ENCODE measurements at places on chromosomes 12 and 14.

DNA sequence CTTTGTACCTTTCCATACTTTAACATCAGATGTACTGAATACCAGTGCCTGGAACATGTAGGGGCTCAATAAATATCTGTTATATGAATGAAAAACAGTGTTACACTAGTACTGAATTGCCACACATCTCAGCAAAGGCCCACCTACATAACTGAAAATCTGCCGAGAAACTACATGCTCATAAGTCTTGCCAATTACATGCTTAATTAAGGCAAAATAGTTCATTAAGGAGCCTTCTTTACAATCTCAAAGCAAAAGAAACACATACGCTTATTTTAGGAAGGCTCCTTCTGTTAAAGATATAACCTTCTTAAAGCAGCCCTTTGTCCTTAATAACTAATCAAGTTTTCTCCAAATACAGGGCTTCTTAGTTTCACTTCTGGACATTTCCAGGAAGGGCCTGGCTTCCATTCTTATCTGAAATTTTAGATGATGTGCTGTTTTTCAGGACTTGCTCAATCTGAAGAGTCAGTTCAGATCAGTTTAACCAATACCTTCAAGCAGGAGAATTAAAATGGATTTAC, 11.5 kb downstream of the LIMA1 start:
- no peak for DNase-seq

GRCh38 chr12:102300824-102301461, 103.3 kb upstream of the PMCH start:
- no peak for DNase-seq

GRCh38 chr12:115094163-115094816, 410.3 kb upstream of the TBX3 start:
- no peak for DNase-seq

GRCh38 chr14:58465421-58465820, 37.9 kb downstream of the KIAA0586 start:
- DNase-seq, result no peak

DNA sequence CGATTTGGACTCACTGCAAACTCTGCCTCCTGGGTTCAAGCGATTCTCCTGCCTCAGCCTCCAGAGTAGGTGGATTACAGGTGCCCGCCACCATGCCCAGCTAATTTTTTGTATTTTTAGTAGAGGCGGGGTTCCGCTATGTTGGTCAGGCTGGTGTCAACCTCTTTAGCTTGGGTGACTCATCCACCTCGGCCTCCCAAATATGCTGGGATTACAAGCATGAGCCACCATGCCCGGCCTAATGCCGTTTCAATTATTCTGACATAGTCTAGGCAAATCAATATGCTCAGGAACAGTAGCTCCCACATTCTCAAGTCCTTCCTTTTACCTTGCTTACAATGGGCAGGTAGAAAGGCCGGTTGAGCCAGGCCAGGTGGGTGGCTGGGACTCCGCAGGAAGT, 82.0 kb upstream of the EEA1 start:
- DNase-seq, result no peak

- DNase-seq, result no peak
Measured at GRCh38 chr14:50362764-50363713, 33.6 kb downstream of the CDKL1 start.

GRCh38 chr12:55658635-55659391, 22.1 kb downstream of the OR10P1 start:
- no peak for DNase-seq

- no peak for DNase-seq
Measured at GRCh38 chr12:52673217-52673616, 7.0 kb downstream of the KRT1 start.

DNA sequence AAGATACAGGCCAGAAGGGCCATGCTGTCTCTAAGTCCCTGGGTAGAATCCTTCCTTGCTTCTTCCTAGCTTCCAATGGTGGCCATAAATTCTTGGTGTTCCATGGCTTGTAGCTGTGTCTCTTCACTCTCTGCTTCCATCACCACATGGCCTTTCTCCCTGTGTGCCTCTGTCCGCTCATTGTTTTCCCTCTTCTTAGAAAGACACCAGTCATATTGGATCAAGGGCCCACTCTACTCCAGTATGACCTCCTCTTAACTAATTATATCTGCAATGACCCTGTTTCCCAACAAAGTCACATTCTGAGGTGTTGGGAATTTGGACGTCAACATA, 7.6 kb upstream of the MAP1LC3B2 start:
- DNase-seq, result no peak

GRCh38 chr14:55277972-55278740, 6.9 kb downstream of the FBXO34 start:
- DNase-seq, result no peak

DNA sequence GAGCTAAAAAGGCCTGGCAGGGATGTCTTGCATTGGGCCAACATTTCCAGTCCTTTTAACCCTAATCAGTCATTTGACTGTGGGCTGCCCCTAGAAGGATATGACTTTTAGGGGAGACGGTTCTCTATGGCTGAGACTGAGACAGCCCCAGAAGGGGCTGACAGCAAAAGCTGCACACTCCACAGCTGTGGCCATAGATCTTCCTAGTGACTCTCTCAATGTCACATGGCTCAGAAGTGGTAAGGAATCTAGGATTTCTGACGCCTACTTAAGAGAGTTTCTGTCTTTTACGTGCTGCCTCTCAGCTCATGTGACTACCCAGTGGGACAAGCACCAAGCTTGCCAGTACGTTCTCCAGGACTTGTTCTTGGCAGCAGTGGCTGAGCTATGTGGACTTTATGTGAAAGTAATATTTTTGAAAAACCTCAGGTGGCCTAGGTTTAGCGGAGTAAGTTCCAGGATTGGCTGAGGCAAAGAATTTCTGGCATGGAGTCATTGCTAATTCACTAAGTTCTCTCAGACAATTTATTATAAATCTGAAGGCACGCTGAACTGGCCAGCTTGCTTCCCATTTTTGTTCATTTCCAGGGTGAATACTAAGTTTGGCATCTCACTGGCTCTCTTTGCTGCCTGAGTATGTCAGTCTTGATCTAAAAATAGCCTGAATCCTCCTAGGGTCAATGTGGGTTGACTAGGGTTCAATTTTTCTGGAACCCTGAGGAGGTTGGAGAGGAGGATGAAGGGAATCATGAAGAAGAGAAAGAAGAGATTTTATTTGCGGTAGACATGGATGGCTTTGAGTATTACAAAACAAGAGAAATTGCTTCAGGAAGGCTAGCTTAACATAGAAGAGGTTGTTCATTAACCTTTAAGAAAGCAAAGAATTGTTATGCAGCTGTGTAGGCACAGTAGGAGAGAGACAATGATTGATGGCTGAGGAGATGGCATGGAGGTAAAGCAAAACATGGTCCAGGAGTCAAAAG, 271.8 kb downstream of the AEBP2 start:
- DNase-seq, result no peak

Data from vagina (tissue), 2 donors.